ENCODE measurements at places on chromosomes 5 and 9.
A peak's percentile ranks its signal among the peaks of the same experiment; 100 is the strongest.

- no peak for DNase-seq
Observed at GRCh38 chr5:144433893-144434292, 263.2 kb downstream of the KCTD16 start.

DNA sequence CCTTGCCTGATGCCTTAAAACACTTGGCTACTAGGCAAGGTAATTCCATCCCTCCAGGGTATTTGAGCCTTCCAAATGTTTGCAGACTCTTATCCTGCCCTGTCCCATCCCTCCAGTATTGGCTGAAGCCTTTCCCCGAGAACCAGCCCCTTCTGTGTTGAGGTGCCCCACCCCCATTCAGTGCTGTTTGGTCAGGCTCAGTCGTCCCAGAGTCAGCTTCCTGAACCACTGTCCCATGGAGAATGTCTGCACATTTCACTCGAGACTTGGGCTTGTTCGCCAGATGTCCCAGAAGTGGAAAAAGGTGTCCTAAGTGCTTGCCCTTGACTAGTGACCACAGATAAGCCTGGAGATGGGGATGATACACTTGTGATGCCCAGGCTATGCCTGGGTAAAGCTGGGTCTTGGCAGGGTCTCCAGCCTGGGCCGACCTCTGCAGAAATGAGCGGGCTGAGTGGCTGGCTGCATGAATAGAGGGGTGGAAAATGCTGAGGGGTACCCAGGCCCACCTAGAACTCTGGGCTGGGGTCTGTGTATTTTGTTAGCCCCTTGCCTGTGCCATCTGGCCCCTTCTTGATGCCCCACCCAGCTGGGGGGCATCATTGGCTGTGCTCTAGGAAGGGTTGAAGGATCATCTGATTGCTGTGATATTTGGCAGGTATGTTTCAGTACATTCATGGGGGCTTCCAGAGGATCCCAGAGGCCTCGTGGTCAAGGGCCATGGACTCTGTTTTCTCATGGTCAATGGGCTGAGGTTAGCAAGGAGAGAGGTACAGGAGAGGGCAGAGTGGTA lies 178.4 kb downstream of the MACROH2A1 start:
- peak; percentile 45 for DNase-seq

DNA sequence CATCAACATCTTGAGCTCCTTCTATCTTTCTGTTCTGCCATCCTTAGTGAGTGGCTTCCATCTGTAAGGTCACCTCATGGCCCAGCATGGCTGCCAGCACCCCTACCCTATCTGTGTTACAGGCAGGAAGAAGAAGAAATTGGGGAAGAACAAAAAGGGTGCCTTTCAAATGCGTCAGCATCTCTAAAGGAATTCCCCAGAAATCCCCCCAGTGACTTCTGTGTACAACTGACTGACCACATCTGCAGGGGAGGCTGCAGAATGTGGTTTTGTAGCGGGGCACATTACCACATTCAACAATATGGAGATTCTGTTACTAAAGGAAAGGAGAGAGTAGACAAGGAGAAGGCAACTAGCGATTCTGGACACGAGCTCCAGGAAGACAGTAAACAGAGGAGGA lies 40.1 kb downstream of the ALG2 start:
- DNase-seq: no peak

GRCh38 chr5:58890701-58891085 lies 307.8 kb downstream of the RAB3C start:
- no peak for DNase-seq

DNA sequence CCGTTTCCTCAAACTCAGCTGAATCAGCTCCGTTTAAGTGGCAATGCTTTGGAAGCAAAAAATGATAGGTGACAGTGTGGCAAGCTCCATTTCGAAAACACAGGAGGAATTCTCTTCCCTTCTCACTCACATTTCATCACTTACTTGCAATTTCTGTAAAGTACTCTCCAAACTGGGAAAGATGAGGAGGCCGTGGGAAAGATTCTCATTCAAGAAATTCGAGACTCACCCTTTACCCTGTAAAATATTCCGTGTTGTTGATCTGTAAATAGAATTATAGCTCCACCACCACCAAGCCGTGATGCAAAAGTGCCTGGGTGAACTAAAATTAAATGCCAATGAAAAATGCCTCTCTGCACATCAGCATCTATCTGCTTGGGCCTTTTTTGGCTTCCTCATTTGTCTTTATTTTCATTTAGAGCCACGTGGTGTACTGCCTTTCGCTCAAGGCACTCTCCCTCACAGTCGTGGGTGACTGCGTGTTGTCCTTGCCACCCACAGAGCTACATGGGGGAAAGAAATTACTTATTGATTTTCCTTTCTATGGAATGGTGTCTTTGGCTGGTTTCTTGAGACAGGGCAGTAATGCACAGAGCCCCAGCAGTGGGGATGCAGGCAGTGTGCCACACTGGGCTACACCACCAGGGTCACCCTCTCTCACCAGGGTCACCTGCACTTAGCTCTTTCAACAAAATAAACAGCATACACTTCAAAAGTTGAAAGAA lies 289.3 kb upstream of the TAS2R1 start:
- DNase-seq: no peak

DNA sequence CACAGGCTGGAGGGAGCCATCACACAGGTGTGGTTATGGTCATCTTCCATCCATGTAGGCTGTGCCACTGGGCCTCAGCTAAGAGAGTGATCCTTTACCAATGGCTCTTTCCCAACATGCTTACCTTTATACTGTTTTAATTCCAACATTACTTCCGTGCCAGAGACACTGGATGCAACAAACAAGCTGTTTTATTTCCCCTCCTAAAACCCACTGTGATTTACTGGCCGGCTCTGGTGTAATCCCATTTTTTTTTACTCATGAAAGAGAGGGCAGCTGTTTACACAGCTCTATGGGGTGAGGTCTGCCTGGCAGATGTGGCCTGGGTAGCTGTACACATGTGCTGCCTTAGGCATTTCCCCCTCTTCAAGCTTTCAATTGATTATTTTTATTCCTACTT lies 58.5 kb downstream of the MACROH2A1 start:
- no peak for DNase-seq

DNA sequence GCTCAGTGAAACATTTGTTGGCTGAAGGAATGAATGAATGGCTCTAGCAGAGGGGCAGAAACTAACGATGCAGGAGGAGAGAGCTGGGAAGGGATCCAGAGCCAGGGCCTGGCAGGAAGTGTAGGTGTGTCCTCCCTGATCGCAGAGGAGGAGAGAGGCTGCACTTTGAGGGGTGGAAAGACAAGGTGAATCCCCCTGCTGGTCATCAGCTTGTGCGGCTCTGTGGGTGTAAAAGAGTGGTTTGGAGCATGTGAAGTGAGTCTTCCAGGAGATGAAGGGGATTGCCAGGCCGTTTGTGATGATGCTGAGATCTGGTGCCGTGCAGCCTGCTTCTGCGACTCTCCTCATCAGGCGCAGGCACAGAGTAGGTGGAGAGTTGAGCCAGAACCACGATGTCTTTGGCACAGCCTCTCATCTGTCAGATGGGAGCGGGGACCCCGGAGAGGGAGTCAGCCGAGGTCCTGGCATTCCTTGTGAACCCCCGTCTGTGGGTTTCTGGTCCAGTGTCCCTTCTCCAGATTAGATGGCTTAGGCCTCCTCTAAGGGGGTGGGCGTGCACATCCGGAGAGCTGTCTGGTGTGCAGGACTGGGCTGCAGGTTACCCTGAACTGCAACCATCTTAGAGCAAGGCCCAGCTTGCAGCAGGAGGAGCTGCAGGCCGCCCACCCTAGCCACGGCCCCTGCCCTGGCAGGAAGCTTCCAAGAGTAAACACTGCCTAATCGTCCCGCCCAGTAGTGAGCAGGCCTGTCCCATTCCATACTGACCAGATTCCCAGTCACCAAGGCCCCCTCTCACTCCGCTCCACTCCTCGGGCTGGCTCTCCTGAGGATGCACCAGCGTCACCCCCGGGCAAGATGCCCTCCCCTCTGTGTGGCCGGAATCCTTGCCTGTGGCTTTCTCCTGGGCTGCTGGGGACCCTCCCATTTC lies at the start of gene ADAMTS13:
TSS of gene ADAMTS13 (plus strand) at position 753 of the 928 bp plus-strand sequence. CDS start at position 830, 77 bp downstream.
- no peak for DNase-seq

DNA sequence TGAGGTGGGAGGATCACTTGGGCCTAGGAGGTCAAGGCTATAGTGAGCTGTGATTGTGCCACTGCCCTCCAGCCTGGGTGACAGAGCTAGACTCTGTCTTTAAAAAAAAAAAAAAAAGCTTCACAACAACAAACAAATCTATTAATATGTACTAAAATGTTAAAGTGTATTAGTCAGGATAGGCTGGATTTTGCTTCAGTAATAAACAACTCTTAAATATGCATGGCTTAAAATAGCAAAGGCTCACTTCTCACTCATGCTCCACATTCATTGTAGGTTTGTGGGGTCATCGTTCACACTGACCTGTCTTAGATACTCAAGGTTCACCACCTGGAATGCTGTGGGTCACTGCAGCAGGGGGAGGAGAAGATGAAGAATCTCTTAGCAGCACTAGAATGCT lies 33.8 kb upstream of the COL15A1 start:
- DNase-seq: no peak

DNA sequence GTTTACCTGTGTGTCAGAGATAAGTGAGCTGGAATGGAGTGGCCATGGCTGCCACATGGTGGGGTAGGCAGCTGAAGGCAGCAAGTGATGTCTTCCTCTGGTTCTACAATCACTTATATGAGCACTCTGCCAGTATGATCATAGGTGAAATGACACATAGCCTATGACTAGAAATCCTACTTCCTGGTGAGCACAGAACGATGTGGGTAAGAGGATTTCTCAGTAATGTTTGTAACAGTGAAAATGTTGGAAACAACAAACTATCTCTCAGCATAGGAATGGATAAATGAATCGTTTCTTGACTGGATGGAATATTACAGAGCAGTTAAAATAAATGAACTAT lies 187.0 kb upstream of the S1PR3 start:
- no peak for DNase-seq

DNA sequence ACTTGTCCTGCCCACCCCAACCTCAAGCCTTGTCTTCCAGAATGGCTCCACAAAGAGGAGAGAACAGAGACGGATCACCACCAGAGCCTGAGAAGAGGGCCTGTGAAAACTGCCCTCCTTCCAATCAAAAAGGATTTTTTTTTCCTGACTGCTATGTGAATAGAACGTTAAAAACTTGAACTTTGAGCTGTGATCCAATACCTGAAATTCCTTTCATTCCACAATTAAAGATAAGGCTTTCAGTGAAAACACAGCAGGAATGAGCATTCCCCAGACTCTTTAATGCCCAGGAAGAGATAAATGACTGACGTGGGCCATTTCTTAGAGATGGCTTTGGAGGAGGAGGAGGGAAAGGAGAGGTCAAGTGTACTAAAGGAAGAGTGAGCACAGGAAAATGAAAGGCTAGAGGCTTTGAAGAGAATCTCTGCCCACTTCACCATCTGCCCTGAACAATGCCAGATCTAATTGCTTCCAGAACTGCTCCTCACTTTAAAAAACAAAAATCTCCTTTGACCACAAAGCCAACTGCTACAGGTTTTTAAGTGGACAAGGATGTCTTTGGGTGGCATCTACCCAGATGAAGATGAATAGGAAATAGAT lies 177.9 kb upstream of the MAP3K1 start:
- no peak for DNase-seq

DNA sequence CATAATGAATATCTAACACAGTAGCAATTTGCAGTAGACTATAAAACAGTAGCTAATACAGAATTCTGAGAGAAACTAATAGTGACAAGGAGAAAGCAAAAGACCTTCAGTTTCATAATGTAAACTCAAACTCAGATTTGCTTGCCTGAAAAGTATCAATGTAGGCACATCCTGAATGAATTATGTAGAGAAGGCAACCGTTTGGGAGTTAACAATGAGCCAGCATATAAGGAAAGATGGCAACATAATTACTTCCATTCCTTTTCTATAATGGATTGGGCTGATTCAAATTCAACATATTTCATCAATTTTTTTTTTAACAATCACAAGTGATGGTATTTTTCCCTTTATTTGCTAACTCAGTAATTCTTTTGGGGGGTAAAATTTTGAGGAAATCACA lies 261.6 kb downstream of the SEMA5A start:
- no peak for DNase-seq

- no peak for DNase-seq
Observed at GRCh38 chr9:20562051-20562450, 60.2 kb downstream of the MLLT3 start.

DNA sequence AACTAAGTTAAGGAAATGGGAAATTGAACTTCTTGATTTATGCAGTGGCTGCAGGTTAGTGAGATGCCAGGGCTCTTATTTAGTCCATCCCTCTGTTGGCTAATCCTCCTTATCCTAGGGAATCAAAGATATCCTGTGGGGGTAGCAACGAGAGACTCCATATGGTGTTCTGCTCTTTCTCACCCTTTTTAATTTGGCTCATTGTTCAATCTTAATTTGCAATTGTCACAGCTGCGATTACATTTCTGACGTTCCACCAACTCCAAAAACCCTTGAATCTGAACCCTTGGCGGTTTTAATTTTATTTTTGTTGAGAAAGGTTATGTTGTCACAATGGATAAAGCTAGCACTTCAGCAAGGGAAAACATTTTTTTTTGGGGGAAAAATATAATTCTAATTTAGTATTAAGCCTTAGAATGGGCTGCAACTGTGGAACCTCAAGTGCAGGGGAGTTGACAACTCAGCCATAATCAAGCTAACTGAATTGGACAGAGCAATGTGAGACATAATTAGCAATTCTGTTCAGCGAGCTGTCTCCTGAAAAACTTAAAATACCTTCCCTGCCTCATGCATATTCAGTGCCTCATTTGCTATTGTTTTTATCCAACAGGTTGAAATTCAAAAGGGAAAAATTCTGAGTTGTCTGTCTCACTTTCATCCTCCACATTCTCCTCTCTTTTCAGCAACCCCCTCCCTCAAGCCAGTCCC lies 91.3 kb downstream of the MAT2B start:
- no peak for DNase-seq

DNA sequence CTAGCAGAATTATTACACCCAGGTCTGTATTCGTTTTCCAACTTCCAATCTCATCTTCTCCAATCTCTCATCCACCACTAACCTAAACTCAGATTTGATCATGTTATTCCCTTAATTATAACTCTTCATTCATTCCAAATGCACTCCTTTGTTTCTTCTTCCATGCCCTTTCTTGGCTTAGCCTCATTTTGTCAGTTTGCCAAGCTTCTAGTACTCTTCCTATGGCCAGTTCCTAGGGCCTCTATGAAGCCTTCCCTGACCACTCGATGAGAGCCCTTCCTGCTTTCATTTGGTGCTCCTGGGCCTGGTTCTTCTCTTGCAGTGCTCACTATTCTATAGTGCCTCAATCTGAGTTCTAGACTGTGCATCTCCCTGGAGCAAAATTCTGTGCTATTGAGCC lies 5.8 kb downstream of the FAM219A start:
- no peak for DNase-seq

GRCh38 chr5:146794326-146795029 lies 84.1 kb downstream of the PPP2R2B start:
- DNase-seq: no peak

- DNase-seq: no peak
Observed at GRCh38 chr9:92494856-92495255, 12.6 kb upstream of the ASPN start.

Measured in coronary artery (tissue), 2 donors.